ENCODE measurements at places on chromosomes 3 and 15. TPM values are rescaled to one million over a fixed set of nuclear protein-coding genes. Genes with fewer than 3 reads are reported as not detected.
A peak's percentile ranks its signal among the peaks of the same experiment; 100 is the strongest.

GRCh38 chr3:157094751-157095480 lies 65.0 kb downstream of the CCNL1 start:
- H3K4me3 ChIP-seq: no peak overlapping the region
- H3K36me3 ChIP-seq: no peaks in the 10 kb centered on the region
- no peak for DNase-seq
- no peak overlapping the region for H3K27ac ChIP-seq

- H3K27ac ChIP-seq: no peak overlapping the region
- H3K36me3 ChIP-seq: no peaks in the 10 kb centered on the region
- no peaks in the 10 kb centered on the region for H3K4me1 ChIP-seq
- H3K4me3 ChIP-seq: no peak overlapping the region
These were observed 17.7 kb downstream of the ADAMTSL3 start for GRCh38 chr15:83671603-83672002.

DNA sequence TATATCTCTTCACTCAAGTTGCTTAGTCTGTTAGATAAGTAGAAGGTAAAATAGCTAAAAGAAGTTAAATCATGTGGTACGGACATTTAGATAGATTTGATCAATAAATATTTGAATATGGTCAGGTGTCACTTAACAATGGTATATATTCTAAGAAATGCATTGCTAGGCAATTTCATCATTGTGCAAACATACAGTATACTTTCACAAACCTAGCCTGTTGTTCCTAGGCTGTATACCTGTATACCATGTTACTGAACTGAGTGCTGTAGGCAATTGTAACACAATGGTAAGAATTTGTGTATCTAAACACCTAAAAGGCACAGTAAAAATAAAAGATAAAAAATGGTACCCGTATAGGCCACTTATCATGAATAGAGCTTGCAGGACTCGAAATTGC lies 112.8 kb upstream of the CGNL1 start:
- DNase-seq: no peak
- no peaks in the 10 kb centered on the region for H3K27me3 ChIP-seq
- peaks cover 47% of the 10 kb centered on the region for H3K36me3 ChIP-seq
- no peak overlapping the region for H3K4me3 ChIP-seq

GRCh38 chr3:127454968-127455367 lies 135.6 kb downstream of the TPRA1 start:
- H3K4me3 ChIP-seq: no peak overlapping the region
- H3K27me3 ChIP-seq: peaks cover 40% of the 10 kb centered on the region
- no peak overlapping the region for H3K27ac ChIP-seq

- no peak overlapping the region for H3K4me3 ChIP-seq
- no peak overlapping the region for H3K27ac ChIP-seq
- no peaks in the 10 kb centered on the region for H3K4me1 ChIP-seq
- no peaks in the 10 kb centered on the region for H3K27me3 ChIP-seq
- H3K36me3 ChIP-seq: no peaks in the 10 kb centered on the region
- peak; percentile 10 for DNase-seq
These were observed 59.0 kb downstream of the SCN5A start for GRCh38 chr3:38590521-38590920.

GRCh38 chr15:101615414-101615985 lies 36.7 kb downstream of the TM2D3 start:
- no peaks in the 10 kb centered on the region for H3K27me3 ChIP-seq
- no peak overlapping the region for H3K27ac ChIP-seq
- no peak overlapping the region for H3K4me3 ChIP-seq
- H3K36me3 ChIP-seq: no peaks in the 10 kb centered on the region
- H3K4me1 ChIP-seq: peaks cover 7% of the 10 kb centered on the region

DNA sequence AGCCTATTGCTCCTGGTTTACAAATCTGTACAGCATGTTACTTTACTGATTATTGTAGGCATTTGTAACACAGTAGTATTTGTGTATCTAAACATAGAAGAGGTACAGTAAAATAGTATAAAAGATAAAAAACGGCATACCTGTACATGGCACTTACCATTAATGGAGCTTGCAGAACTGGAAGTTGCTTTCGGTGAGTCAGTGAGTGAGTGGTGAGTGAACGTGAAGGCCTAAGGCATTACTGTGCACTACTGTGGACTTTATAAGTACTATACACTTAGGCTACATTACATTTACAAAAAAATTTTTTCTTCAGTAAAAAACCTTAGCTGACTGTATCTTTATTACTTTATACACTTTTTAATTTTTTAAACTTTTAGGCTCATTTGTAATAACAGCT lies 90.9 kb downstream of the RAP2B start:
- peaks cover 11% of the 10 kb centered on the region for H3K4me1 ChIP-seq
- DNase-seq: no peak
- H3K36me3 ChIP-seq: no peaks in the 10 kb centered on the region

- no peak overlapping the region for H3K4me3 ChIP-seq
- H3K36me3 ChIP-seq: no peaks in the 10 kb centered on the region
- no peaks in the 10 kb centered on the region for H3K27me3 ChIP-seq
- H3K27ac ChIP-seq: no peak overlapping the region
- DNase-seq: no peak
These were observed 352.6 kb downstream of the OCA2 start for GRCh38 chr15:27746401-27746955.

DNA sequence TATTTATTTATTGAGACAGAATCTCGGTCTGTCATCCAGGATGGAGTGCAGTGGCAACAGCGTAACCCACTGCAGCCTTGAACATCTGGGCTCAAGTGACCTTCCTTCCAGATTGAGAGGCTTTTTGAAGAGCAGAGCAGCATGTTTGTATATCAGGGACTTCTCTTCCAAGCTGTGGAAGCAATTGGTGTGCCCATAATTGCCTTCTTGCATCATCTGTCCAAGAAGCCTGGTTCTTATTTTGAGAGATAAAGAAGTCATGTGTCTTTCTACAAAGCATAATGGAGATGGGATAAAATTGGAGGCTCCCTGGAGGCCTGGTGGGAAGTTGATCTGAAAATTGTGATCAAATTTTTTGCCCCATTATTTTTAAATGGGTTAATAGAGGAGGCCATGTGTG lies 183.8 kb upstream of the MCTP2 start:
- H3K36me3 ChIP-seq: no peaks in the 10 kb centered on the region
- H3K27ac ChIP-seq: no peak overlapping the region
- no peaks in the 10 kb centered on the region for H3K27me3 ChIP-seq
- DNase-seq: no peak
- H3K4me3 ChIP-seq: no peak overlapping the region
- no peaks in the 10 kb centered on the region for H3K4me1 ChIP-seq

- no peaks in the 10 kb centered on the region for H3K36me3 ChIP-seq
- no peak overlapping the region for H3K27ac ChIP-seq
- no peak overlapping the region for H3K4me3 ChIP-seq
- H3K4me1 ChIP-seq: no peaks in the 10 kb centered on the region
- H3K27me3 ChIP-seq: no peaks in the 10 kb centered on the region
These were observed 82.0 kb downstream of the TFRC start for GRCh38 chr3:195999896-196000295.

GRCh38 chr3:173857154-173857553 lies 459.6 kb downstream of the NLGN1 start:
- no peak overlapping the region for H3K4me3 ChIP-seq
- H3K27me3 ChIP-seq: no peaks in the 10 kb centered on the region
- H3K27ac ChIP-seq: no peak overlapping the region
- DNase-seq: no peak
- no peaks in the 10 kb centered on the region for H3K36me3 ChIP-seq

GOLGA8G gene
- total RNA-seq: not detected

EFCAB12 gene
- total RNA-seq: 4.8 TPM

ESYT3 gene
- total RNA-seq: 40.3 TPM

RBPMS2 gene
- 4.0 TPM for total RNA-seq

Data from lower lobe of right lung (tissue), 2 donors.